ENCODE measurements at places on chromosomes 11 and 22.
A peak's percentile ranks its signal among the peaks of the same experiment; 100 is the strongest.

GRCh38 chr22:20242393-20243175 lies 25.5 kb downstream of the RTN4R start:
- DNase-seq, result no peak

DNA sequence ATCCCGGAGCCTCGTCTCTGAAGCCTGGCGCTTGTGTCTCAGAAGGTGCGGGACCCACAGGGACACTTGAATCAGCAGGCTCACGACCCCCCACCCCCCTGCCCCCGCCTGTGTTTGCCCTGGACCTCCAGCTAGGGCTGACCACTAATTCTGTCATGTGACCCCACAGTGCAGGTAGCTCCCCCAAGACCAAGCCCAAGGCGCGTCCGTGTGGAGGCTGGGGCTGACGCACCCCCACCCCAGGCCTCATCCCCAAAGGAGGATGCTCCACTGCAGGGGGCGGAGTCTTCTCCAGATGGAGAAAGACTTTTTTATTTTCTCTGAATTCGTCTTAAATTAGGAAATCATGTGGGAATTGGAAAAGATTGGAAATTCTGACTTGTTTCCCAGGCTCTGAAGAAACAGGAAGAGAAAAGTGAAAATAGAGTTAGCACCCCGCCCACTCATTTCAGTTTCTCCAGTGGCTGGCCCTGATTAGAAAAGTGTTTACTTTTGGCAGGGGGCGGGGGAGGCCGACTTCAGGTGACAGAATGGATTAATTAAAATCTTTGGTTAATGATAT lies 1.0 kb upstream of the RELA start:
- peak; percentile 51 for DNase-seq

DNA sequence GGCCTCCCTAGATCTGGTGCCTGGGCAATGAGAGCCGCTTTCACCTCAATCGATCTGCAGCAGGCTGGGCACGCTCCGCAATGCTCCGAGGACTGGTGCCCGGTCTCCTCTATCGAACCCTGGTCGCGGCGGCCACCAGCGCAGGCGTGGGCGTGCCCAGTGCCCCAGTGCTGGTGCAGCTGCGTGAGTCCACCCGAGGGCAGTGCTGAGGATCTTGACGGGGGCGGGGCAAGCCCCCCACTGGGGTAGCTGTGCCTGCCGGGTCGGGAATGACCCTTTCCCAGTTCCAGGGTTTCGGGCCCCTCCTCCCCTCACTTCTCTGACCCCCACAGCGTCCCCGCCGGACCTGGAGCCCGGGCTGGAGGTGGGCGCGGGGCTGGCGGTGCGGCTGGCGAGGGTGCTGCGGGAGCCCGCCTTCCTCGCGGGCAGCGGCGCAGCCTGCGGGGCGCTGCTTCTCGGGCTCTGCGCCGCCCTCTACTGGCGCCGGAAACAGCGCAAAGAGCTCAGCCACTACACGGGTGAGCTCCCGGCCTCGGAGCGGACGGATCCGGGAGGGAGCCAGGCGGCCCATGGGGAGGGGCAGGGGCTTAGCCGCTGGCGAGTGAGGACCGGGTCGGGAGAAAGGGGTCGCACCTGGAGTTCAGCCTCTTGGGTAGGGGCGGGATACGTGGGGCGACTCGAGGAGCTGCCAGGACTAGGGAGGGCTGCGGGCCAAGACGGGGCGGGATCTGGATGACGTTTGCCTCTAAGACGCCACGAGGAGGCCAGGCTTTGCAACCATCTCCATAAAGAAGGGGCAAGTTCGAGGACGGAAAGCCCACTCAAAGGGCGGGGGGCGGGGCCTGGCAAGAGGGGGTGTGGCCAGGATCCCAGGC lies 10.9 kb downstream of the ROBO3 start:
- DNase-seq, result peak; percentile 60

DNA sequence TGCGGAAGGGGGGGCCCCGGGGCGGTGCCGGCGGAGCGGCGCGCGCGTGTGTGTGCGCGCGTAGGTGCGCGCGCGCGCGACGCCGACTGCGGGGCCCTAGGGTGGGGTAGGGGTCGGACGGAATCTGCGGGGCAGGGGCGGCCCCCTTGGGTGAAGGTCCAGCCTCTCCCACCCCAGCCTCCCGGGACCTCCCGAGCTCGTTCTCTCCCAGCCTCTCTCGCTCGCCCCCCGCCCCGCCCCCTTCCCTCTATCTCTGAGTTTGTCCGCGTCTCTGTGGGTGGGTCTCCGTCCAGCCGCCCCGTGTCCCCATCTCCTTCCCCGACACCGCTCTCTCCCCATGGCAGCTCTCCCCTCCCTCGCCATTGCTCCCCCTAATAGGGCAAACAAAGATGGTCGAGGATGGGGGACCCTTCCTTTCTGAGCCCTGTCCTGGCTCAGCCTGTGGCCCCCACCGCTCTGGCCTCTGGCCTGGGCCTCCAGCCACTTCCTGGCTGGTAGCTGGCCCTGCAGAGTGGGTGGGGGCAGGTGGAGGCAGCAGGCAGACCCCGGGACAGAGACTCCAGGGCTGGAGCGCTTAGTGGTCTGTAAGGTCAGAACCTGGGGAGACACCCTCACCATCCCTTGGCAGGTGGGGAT lies 33.0 kb upstream of the PRR5 start:
- DNase-seq, result no peak

GRCh38 chr22:37905534-37906363 lies at the start of gene MICALL1:
Gene MICALL1 (plus strand): TSS chr22:37906297. CDS start chr22:37906423, 126 bp downstream.
- peak; percentile 51 for DNase-seq

DNA sequence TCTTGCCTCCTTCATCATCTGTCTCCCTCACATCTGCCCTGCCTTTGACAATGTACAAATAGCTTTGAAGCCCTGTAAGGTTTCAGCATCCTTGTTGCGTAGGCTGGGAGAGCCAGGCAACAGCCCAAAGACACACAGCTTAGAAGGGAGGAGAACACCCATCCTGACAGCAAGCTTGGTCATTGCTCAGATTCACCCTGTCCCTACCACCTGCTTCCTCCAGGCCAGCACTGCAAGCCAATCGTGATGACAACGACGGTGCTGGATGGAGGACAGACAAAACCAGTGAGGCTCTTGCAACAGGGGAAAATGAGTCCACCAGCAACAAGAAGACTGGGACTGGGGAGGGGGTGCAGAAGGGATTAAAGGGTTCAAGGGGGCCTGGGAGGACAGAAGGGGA lies 32.9 kb upstream of the CD5 start:
- DNase-seq, result no peak

DNA sequence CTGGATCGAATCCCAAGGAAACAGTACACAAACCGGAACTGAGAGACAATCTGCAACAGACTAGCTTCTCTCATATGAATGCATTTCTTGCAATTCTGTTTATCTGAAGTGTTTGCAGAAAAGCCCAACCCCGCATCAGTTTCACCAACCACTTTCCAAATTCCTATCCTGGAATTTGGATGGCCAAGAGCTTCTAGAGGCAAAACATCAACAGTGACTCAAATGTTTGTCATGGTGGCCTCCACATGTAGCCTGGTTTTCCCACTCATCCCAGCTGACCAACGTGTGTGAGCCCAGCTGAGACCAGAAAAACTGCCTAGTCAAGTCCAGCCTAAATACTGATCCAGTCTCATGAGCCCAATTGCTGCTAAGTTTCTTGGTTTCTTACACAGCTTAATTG lies 8.3 kb upstream of the MIEF1 start:
- no peak for DNase-seq

DNA sequence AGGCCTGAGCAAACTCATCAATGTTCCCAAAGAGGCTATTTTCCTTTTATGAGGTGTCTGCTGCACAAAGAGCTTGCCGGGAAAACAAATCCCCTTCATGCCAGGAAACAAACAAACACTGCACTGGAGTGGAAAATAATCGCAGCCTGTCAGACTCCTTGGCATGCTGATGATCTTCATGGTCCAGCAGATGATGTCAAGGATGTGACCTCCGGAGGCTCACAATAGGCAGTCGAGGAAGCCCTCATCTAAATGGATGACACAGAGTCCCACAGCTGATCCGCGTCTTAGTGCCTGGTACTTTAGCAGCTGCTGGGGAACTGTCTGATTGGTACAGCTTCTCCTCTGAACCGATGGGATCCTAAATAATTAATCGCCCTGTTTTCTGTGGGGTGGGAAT lies 187.6 kb downstream of the TENM4 start:
- DNase-seq, result no peak

DNA sequence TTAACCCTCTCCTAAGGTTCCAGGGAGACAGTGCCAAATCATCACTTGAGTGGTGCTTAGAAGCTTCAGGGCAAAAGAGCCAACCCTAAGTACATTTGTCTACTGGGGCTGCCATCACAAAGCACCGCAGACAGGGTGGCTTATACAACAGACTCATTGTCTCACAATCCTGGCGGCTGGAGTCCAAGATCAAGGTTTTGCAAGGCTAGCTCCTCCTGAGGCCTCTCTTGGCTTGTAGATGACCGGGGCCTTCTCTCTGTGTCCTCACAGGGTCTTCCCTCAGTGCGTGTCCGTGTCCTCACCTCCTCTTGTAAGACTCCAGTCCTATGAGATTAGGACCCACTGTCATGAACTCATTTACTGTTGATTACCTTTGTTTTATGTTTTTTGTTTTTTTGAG lies 34.1 kb upstream of the CD81 start:
- DNase-seq, result no peak

- no peak for DNase-seq
These were observed 29.8 kb downstream of the MUC6 start for GRCh38 chr11:1006762-1007161.

DNA sequence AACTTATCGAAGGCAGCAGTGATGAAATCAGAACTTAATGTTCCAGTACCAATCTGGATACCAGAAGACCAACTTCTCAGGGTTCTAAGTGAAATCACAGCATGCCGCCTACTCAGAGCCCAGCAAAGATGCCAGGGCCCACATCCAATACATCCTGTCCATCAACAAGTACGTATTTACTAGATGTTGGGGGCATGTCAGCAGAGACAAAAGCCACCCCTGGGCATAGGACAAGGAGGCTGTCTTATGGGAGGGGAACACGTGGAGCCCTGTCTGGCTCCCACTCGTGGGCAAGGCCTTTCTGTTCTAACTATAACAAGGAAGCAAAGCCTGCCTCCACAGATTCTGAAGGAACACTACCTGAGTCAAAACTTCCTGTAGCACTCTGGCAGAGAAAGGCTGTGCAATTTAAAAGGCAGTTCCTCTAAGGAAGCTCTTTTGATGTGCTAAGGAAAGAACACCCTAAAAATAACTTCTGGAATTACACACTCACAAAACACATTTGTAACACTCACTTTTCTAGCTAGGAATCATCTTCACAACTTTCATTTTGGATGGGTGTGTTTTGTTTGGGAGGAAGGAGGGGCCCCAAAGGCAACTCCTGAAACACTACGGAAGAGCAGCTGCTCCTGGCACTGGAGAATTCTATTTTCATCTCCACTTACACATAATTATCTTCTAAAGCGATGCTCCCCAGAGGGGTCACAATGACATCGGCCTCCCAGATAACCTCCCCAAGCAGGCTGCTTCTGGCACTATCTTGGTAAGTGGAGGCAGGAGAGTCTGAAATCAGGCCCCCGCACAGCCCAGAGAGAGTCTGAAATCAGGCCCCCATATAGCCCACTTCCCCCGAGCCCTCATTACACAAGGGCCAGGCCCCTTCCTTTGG lies 14.2 kb downstream of the SMCO4 start:
- no peak for DNase-seq

Measured in stimulated activated CD4-positive, alpha-beta T cell treated with anti-CD3 and anti-CD28 coated beads, Interleukin-12 subunit alpha, Interleukin-12 subunit beta, amount 100 ng/mL, for 24 hours (primary cell).